ENCODE measurements at places on chromosomes 1 and 21.
A peak's percentile ranks its signal among the peaks of the same experiment; 100 is the strongest.

DNA sequence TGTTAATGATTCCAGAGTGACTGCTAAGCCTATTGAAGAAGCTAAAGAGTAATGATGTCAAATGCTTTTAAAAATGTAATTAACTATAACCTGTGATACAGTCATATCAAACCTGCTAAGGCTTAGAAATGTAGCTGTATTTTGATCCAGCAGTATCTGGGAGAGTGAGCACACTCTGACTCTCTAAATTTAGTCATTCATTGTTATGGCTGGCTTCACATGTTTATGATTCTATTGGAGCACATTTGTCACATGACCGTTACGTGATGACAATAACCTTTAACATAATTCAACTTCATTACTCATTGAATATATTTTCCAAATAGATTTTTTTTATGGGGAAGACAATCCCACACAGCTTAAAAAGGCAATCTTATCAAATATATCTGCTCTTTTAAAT is 587.1 kb downstream of the LMO4 start:
- no peak for DNase-seq

- DNase-seq: peak; percentile 96
These were observed 24.0 kb downstream of the TEX35 start for GRCh38 chr1:178536844-178537371.

DNA sequence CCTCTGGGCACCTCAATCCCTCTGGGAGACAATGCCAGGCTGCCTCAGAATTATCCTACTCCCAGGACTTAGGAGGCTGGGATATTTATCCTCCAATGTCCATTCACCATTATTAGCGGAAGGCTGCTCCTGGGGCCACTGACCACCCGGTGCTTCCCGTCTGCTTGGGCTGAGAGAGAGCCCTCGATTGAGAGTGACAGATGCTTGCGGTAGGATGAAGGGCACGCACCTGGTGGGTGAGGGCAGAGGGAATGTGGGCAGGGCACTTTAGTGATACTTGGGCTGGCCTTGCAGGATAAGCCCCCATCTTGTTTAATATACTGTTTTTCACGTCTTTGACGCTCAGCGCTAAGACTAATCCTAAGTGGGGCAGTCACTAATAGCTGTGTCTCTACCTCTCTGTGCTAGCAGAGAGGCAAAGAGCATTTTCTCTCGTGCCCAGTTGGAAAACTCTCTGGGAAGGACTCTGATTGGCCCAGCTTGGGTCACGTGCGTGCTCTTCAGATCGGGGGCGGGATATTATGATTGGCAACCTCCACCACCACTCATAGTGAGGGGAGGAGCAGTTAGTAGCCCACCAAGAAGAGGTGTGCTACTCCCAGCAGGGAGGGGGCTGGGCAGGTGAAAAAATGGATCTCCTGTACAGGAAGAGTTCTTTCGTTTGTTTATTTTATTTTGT is 10.6 kb upstream of the PARS2 start:
- DNase-seq: peak; percentile 30

DNA sequence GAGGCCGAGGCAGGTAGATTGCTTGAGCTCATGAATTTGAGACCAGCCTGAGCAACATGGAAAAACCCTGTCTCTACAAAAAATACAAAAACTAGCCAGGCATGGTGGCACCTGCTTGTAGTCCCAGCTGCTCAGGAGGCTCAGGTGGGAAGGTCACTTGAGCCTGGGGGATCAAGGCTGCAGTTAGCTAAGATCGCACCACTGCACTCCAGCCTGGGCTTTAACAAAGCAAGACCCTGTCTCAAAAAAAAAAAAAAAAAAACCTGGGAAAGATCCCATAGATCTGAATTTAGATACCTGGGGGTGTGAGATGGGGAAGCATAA is 32.9 kb downstream of the NIBAN1 start:
- DNase-seq: no peak

- no peak for DNase-seq
These were observed 105.3 kb downstream of the RGS2 start for GRCh38 chr1:192914092-192914491.

DNA sequence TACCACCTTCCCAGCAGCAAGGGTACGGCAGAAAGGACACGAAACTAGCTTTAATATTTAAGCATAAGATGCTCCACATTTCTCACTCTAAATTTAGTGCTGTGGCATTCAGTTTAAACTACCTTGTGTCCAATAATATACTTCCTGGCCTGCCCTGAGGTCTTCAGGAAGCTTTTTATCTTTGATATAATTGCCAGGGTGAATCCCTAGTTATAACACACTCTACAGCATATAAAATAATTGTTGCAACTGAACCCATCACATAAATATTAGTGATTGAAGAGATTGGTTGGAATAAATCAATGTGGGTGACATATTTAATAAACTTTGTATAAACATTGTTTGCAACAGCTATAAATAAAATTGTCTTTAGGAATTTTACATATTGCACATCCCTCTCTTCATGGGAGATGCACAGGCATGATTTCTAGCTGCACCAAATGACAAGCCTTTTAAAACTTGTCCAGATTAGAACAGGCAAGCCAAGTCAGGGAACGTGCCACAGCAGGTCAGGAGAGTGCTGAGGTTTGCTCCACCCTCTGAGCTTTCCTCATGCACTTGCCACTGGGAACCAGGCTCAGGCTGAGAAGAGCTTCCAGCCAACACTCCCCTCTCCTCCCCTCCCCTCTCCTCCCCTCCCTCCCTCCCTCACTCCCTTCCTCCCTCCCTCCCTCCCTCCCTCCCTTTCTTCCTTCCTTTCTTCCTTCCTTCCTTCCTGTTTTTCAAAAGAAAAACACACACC is 623.2 kb upstream of the PKN2 start:
- no peak for DNase-seq

DNA sequence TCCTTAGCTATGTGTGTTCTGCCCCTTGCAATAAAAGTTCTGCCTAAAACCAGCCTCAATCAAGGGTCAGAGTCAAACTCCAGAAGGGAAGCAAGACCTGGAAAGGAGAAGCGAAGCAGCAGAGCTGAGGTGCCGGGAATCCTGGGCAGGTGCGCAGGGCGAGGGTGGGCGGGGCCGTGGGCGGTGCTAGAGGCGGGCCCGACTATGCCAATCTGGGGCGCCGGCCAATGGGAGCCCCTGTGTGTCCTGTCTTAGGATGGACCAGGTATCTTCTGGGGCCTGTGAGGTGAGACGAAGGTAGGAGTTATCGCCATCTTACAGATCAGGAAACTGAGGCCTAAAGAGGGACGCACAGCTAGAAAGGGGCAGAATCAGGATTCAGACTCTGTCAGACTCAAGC is 120.3 kb downstream of the PTPRU start:
- no peak for DNase-seq

- peak; percentile 36 for DNase-seq
These were observed 39.5 kb downstream of the PIK3CD start for GRCh38 chr1:9691108-9691445.

- DNase-seq: no peak
These were observed 221.8 kb upstream of the JUN start for GRCh38 chr1:59005491-59006288.

DNA sequence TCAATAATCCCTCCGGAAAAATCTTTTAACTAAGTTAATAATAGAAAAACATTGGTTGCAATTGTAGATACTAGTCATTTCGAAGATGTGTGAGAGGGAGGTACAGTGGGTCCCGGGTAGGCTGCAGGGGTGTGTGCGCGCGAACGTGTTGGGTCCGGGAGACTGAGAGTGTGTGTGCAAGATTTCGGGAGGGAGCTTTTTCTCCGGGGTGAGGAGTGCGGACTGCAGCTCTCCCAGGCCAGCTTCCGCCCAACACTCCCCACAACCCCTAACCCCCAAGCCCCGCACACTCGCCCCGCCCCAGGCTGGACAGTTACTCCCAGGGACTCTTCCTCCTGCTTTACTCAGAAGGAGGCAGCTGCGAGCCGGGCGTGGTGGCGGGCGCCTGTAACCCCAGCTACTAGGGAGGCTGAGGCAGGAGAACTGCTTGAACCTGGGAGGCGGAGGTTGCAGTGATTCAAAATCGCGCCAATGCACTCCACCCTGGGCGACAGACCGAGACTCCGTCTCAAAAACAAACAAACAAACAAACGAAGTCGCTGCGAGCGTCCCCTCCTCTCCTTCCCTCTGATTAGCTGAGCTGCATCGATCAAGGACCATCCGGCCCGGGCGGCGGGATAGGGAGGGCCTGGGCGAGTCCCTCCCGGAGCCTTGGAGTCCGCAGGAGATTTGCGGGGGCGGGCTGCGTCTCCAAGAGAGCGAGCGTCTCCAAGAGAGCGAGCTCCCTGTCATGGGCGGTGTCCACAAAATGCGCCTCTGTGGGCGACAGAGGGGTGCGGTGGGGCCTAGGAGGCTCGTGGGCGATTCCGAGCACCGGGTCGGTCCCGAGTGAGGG is 28.3 kb upstream of the PPM1J start:
- DNase-seq: no peak

DNA sequence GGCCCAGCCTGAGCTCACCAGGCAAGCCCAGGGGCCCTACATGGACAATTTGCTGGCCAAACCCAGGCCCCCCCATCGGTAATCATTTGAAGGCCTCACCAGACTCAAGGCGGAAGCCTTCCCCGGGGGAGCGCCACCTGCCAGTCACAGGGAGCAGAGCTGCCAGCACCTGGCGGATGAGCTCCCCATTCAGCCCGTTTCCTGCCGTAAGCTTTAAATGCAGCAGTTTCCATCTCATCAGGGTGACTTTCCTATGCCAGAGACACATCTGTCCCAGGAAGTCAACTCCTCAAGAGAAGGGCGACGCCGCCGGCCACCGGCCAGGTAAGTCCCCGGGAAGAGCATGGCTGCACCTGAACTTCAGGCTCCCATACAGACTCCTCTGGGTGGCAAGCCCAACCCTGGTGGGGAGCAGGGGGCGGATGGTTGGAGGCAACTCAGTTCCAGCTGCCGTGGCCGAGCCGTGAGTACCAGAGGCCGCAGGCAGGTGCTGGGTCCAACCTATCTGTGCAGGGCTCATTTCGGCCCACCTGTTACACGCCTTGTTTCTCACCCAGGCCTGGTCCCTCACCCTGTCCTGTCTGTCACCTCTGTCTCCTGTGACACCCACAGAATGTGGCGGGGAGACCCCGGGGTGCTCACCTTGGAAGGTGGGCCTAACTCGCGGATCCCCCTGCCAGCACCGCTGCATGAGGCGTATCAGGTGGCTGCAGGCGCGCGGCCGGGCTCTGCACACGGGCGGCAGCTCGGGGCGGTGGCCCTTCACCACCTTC is 20.7 kb downstream of the RIPK4 start:
- DNase-seq: no peak

All from AG08395 (cell line).